ENCODE measurements at places on chromosomes 2 and 18.

DNA sequence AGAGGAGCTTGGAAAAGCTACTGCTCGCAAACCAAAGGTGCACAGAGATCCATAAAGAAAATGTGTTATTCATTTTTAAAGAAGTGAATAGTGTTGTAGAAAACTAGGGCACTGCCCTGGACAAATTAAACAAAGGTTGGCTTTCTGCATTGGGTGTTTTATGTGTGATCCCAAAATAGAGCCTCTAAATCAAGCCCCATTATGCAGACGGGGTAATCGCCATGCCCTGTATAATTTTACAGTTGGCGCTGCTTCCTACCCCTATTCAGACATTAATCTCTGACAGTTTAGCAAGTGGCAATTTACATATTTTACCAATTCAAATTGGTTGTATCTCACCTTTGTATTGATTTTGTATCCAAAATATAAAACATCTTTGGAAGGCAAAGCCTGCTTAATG is 109.1 kb downstream of the PID1 start:
- DNase-seq = no peak

DNA sequence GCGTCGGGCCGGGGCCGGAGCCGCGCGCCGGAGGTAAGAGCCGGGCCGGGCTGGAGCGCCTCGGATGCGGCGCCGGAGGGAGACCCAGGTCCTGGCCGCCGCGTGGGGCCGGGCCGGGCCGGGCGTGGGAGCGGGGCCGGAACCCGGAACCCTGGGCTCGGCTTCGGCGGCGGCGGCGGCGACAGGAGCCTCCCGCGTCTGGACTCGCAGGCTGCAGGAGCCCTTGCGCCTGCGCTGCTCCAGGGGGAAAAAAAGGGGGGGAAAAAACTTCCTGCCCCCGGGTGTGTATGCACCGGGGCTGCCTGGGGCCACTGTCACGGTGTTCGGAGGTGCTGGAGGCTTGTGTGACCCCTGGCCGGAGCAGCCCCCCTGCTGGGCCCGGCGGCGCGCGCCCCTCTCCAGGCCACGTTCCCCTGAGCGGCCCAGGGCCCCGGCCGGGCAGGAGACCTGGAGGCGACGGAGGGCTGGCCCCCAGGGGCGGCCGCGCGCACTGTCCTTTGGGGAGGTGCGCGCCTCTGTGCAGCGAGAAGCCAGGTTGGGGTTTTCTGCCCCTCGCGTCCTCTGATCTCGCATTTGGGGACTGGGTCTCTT is 864 bp downstream of the KLHL29 start:
- peak; percentile 32 for DNase-seq

DNA sequence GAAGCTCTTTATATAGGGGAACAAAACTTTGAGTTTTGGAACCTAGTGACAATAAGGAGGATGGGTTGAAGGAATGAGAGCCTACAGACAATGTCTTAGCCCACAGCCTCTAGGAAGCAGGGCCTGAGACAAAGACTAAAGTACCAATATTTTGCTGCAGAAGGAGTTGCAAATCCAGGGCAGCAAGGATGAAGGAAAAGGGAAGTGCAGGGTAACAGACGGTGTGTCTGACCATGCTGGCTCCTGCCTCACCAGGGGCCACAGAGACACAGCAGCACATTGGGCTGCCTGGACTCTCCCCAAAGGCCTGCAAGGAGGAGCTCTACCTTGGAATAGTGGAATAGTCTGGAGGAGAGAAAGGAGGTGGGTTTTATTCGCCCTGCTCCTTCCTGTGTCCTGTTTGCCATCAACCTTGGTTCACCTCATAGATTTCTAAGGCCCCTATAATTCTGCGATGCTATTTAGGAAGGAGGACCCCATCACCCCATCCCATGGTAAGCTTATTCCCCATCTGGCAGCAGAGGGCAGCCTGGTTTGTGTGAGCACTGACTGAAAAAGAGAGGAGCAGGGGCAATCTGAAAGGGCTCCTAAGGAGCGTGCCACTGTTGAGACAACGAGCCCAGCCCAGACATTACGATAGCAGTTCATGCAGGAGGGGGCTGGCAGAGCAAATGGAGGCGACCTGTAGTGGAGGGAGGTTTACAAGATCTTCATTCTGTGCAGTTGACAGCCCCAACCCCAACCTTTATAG is 143.4 kb downstream of the MGAT5 start:
- no peak for DNase-seq

DNA sequence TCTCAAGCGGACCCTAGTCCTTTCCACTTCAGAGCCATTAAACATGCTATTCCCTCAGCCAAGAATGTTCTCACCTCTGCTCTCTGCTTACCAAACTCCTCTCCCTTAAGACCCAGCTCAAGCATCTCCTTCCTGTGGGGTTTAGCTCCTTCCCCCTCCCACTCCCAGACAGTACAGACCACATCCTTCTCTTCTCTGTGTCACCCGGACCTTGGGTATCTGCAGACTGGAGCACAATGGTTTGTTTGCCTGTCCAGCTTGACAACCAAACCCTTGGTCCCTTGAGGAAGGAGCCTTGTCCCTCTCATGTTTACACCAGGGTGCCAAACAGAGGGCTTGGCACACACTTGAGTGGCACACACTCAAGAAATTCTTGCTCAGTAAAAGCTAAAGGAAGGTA is 4.1 kb upstream of the CD8A start:
- no peak for DNase-seq

- DNase-seq = no peak
Observed at GRCh38 chr2:236608188-236608525, 38.5 kb downstream of the ACKR3 start.

GRCh38 chr18:37654034-37654433 is 88.4 kb upstream of the CELF4 start:
- peak; percentile 53 for DNase-seq

GRCh38 chr2:117702098-117702497 is 112.4 kb upstream of the DDX18 start:
- DNase-seq = no peak

DNA sequence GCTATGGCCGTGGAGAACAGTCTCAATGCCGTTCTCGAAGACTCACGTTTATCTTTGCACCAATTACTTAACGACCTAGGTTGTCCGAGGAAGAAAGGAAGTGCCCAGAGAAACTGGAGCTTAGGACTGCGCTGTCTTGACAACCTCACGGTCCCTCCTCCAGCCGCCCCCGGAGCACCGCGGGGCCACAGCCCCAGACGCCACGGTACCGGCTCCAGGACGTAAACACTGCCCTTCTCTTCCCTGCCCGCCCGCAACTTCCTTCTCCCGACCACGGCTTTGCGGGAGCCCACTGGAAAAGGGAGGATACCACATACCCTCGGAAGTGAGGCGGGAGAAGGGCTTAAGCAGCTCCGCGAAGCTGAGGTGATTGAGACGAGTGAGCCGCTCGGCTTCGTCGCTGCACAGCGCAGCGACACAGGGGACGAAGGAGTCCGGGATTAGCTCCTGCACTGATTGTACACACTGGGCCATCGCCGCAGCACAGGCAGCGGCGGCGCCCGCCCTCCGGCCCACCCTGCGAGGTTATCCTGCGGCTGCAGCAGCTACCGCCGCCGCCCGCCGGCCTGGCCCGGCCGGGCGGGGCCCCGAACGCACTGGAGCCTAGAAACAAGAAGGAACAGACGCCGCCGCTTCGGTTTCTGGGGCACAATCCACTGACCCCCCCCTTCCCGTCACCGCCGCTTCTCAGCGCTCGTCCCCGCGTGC is 483 bp downstream of the TRAPPC8 start:
- DNase-seq = peak; percentile 60

DNA sequence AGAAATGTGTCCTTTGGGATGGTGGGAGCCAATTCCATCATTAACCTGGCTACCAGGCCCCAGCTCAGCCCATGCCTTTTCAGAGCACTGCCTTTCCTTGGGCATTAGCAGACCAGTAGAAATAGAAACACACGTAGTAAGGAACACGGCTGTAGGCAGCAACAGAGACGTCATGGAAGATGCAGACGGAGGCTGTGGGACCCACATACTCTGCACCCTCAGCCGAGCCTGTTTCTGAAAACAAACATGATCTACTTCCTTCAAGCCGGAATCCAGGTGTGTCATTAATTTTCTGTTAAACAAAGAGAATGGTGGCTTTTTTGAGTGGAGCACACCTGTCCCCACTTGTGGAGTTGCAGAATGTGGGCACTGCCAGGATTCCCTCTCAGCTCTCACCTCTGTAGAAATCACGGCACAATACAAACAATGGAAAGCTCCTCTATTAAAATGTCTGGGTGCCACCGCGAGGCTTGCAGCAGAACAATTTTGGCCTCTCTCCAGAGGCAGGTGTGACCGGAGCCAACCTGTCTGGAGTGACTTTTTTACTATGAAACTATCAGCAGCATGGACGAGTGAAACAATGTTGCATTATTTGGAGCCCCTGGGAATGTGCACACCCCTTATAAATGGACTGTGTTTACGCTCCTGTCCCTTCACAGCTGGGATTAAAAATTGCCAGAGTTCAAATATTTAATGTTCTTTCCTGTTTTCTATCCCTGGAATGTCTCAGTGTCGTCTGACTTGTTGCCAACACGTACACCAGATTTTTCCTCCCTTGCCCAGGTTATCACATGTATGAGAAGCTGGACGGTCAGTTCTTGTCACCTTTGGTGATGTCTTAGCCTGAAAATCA is 31.7 kb downstream of the SPP2 start:
- no peak for DNase-seq

DNA sequence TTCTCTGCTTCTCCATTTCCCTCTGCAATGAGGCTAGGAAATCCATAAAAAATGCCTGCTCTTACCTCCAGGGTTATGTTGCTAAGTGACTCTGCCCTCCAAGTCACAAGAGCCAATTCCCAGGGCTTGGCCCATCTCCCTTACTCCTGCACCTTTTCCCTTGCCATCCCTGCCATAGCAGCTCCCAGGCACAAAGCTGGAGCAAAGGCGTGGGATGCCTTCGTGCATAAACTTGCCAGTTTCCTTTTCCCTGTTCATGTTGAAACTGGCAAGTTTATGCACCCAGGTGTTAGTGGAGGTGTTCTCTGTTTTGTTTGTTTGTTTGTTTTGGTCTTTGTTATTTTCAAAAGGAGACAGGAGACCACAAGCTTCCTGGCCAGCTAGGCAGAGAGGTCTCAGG is 195.1 kb downstream of the ACKR3 start:
- DNase-seq = no peak

- DNase-seq = peak; percentile 63
Observed at GRCh38 chr2:44778221-44778654, 163.3 kb upstream of the SIX3 start.

GRCh38 chr18:4134700-4135099 is 320.4 kb downstream of the DLGAP1 start:
- DNase-seq = peak; percentile 18

- DNase-seq = peak; percentile 62
Observed at GRCh38 chr2:167832868-167833287, 414.5 kb downstream of the STK39 start.

DNA sequence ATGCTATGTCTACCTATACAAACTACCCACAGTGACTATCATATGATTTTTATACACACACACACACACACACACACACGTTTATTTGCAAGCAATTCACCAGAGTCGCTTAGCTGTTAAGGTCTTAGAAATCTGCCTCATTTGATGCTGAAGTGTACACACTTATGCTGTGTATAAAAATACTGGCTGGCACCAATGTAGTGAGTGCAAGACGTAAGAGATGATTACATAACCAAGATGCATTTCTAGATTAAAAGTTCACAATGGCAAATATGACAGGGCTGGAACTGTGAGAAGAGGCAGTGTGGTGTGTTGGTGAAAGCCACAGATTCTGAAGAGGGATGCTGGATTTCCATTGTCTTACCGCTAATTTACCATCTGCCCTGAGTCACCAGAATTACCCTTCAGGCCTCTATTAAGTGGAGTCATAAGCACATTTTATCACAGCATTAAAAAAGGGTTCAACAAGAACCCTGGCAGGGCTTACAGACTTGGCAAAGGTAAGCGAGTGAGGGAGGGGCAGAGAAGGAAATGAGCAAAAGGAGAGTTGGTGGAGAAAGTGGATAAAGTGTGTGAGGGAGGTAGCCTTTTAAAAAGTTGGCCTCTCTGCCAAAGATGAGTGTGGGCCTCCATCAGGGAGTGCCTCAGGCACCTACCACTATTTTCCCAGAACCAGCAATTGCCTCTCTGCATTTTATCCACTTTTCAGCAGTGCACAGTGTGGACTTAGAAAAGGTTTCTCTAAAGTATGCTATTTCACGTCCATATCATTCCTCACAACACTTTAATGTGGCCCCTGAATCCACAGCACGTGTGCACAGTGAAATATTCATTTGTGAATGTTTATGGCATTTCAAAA is 21.5 kb downstream of the MEIS1 start:
- DNase-seq = no peak

DNA sequence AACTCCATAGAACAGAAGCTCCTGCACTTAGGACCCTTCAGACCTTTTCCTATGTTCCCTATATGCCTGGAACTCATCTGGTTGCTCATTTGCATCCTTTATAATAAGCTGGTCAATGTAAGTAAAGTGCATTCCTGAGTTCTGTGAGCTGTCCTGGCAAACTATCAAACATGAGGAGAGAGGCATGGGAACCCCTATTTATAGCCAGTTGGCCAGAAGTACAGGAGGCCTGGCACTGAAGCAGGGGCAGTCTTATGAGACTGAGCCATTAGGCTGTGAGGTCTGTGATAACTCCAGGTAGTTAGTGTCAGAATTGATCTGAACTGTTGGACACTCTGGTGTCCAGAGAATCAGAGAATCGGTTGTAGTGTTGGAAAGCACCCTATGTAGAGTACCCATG is 88.4 kb downstream of the EHD3 start:
- no peak for DNase-seq

DNA sequence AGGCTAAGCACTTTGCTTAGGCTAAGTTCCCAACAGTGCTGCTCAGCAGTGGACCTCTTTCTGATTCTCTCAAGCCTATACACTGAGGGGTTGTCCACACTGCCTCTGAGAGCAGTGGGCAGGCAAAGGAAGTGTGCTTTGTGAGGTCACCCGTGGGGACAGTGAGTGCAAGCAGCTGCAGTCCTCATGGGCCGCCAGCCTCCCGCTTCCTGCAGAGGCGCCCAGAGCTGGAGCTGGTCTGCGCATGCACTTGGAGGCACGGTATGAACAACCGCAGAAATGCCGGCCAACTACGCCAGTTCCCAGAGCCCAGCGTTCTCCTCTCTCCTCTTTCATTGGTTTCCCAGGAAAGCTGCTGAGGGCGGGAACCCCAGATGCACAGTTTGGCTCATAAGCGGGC is 149.5 kb upstream of the DLX2 start:
- DNase-seq = no peak

DNA sequence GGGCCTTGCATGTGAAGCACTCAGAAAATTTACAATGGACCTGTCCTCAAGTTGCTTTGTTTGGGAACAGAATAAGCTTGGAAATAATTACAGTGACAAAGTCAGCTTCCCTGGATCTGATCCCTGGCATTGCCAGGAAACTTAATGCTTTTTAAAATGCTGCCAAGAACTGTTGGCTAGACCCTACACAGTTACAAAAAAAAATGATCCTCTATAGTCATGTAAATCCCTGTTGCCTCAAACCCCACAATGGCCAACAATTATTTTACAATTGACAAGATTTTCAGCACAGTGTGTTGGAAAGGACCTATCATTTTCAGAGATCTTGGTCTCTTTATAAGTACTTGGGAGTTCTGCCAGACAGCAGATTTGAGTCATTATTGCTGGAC is 470.4 kb upstream of the ACVR2A start:
- no peak for DNase-seq

GRCh38 chr2:169323841-169324240 is 38.5 kb downstream of the LRP2 start:
- no peak for DNase-seq
